ENCODE measurements at places on chromosomes 6 and 20.

DNA sequence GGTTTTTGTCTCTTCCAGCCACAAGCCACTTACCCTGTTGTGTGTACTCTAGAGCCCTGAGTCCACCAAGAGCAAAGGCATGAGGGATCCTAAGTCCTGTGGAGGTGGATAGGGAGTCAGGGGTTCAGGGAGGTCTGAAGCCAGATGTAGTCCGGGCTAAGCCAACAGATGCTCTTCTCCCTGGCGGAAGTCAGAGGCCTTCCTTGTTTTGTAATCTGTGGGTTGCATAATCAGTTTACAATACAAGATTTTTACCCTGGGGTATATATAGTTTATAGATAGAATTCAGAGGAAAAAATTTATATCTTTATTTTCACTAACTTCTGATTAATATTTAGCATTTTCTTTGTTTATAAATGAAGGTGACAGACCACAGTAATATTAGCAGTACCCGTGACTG is 9.2 kb downstream of the LAMP5 start:
- no peak for DNase-seq

- DNase-seq = no peak
Observed at GRCh38 chr20:62707921-62708521, 615 bp upstream of the NTSR1 start.

DNA sequence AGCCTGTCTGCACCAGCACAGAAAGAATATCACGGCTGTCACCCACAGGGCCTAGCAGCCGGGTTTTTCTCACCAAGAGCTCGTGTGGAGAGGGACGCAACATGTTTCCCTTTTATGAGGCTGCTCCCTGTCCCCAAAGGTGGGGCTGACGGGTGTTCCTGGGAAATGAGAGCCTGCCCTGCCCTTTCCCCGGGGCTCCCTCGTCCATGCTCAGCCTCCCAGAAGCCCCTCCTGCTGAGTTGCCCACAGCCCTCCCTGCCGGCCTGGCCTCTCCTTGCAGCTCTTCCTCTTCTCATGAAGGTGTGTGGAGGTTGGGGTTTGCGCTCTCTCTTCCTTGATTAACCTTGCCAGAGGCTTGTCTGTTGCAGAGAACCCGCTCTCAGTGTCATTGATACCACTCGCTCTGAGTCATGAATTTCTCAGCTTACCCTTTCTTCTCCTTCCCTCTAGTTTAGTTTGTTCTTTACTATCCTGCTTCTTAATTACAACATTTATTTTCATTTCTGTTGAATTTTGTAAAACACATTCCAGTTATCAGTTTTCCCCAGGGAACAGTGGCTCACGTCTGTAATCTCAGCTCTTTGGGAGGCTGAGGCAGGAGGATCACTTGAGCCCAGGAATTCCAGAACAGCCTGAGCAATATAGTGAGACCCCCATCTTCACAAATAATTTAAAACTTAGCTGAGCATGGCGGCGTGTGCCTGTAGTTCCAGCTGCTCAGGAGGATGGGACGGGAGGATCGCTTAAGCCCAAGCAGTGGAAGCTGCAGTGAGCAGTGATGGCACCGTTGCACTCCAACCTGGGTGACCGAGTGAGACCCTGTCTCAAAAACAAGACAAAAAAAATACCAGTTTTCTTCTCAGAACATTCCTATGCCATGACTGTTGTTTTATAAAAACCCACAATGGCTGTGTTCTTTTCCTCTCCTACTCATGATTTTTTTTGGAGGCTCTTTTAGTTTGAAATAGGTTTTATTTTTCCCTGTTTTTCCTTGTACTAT is 103.8 kb downstream of the TMEM242 start:
- DNase-seq = no peak

DNA sequence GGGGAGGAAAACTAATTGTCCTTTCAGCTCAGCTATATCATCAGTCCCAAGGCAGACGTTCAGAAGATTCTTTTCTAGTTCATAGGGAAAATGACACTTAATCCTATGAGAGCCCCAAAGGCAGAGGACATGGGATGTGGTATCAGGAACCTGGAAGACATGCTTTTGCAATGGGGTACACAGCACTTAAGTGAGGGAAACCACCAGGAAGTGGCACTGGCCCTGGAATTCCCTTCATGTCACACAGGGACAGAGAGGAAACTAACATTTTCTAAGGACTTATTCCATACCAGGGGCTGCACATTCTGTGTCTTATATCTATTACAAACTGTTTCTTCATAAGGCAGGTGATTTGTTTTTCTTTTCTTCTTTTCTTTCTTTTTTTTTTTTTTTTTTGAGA is 28.2 kb downstream of the VPS52 start:
- no peak for DNase-seq

DNA sequence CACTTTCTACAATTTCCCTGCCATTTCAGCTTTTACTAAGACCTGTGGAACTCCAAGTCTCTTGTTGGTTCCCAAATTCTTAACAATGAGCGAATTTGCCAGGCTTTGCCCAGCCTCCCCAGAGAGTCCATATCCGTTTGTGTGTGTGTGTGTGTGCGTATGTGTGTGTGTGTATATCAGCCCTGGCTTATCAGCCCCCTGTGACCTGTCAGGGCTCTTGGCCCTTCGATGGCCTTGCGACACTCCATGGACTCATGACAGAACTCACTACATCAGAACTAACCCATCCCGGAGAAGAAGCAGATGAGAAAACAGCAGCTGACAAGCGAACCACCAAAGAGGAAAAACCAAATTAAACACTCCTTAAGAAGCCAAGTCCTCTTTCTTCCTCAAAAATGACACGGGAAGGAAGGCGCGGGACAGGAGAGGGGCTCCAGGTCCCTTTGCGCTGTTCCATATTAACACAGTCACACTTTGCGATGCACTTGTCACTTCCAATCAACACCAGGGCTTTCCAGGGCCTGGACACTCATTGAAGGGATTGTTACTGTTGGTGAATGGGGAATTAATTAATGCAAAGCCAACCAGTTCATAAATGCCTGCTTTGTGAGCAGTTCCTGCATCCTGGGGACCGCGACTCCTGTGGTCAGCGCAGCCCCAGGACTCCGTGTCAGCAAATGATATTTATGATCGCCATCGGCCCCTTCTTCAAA is 524.0 kb downstream of the CD83 start:
- DNase-seq = no peak

GRCh38 chr6:36235862-36236261 is 34.0 kb upstream of the PNPLA1 start:
- no peak for DNase-seq

GRCh38 chr6:22471746-22472145 is 97.6 kb upstream of the HDGFL1 start:
- no peak for DNase-seq

- no peak for DNase-seq
Observed at GRCh38 chr6:4902363-4902762, 101.5 kb downstream of the RPP40 start.

DNA sequence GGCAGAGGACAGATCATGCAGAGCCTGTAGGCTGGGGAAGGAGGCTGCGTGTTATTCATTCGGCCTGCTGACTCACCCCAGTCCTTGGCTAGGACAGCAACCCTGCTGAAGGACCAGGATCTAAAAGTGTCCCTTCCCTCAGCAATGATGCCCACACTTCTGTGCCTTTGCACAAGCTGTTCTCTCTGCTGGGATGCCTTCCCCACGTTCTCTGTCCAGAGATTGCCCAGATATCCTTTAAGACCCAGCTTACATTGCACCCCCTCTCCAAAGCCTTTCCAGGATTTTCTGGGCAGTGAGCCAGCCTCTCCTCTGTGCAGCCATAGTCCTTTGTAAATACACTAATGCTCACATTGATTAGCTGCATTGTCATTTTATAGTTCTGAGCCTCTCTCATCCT is 99.3 kb upstream of the CHD6 start:
- peak; percentile 22 for DNase-seq

DNA sequence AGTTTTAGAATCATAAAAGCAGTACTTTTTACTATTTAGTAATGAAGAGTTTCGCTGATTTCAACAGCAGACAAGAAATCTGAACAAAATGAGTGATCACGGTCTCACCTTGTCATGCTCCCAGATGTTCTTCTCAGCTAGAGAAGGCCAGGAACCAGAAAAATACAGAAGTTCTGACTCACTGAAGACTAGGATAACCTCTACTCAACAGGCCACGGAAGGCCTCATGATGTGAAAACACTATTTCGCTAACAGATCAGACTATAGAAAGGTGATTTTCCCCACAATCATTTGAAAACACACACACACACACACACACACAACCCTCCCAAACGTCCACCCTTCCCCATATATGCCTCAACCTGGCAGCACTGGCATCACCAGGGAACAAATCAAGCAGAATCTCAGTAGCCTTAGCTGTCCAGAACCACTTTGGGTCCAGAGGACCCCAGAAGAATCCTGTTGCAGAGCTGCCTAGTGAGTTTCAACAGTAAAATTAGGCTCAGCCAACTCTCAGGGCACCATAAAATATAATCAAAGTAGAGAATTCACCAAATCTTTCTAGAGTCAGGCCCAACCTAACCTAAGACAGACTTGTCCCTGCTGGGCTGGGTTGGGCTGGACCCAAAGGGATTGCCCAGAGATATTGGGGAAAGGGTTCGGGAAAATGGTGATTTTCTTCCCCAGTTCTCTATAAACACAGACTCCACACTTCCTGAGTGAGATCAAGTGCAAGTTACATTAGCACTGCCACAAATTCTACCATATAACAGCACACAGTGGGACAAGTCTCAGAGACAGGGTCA is 7.9 kb downstream of the EXOC2 start:
- DNase-seq = no peak

GRCh38 chr6:83702749-83703148 is 6.2 kb downstream of the SNAP91 start:
- no peak for DNase-seq

DNA sequence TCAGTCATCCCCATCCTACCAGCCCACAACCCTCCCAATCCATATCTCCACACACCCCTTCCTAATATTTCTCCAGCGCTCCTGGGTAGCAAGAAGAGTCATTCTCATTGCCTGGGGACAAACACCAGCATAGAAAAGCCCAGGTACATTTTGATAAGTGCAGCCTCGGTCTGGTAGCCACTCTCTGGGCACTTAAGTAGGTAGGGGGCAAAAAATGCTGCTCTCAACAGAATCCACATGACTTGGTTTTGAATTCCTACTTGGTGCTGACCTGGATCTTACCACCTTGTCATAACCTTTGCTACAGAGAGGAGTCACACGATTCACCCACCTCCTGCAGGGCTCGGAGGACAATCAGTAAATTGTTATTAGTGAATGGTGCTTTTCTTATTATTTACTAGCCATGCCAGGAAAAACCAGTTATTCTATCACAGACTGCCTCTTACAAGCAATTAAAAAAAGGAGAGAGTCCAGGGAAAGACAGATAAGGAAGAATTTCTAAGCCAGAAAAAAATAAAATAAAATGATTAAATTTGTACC is 249.1 kb downstream of the LY86 start:
- DNase-seq = no peak

DNA sequence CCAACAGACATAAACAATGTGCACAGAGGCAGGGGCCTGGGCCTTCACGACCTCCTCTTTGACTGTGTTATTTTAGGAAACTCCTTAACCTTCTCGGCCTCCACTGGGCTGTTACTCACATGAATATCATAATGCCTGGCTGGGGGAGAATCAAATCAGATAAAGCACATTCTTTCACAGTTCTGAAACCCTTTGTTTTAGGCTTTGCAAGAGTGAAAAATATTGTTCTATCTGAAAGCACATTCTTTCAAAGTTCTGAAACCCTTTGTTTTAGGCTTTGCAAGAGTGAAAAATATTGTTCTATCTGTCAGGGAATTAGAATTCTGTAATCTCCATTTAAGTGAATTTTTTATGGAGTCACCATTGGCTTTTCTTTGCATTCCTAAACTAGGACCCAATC is 50.7 kb upstream of the SYNDIG1 start:
- no peak for DNase-seq

DNA sequence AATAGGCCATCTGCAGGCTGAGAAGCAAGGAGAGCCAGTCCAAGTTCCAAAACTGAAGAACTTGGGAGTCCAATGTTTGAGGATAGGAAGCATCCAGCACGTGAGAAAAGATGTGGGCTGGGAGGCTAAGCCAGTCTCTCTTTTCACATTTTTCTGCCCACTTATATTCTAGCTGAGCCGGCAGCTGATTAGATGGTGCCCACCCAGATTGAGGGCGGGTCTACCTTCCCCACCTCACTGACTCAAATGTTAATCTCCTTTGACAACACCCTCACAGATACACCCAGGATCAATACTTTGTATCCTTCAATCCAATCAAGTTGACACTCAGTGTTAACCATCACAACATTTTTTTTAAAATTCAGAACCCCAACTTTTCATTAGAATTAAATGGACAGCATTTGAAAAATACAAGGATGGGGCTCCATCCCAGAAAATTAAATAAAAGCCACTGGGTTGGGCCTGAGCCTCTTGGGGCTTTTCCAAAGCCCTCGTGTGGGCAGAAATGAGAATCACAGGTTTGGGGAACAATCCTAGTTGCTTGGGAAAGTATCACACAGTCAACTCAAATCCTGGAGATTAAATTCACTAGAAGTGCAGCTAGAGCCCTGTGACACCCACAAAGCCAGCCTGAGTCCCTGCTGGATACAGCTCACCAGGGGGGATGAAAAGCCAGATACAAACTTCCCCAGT is 2.2 kb downstream of the CLDN20 start:
- no peak for DNase-seq

GRCh38 chr20:22776369-22776768 is 192.0 kb upstream of the FOXA2 start:
- no peak for DNase-seq

DNA sequence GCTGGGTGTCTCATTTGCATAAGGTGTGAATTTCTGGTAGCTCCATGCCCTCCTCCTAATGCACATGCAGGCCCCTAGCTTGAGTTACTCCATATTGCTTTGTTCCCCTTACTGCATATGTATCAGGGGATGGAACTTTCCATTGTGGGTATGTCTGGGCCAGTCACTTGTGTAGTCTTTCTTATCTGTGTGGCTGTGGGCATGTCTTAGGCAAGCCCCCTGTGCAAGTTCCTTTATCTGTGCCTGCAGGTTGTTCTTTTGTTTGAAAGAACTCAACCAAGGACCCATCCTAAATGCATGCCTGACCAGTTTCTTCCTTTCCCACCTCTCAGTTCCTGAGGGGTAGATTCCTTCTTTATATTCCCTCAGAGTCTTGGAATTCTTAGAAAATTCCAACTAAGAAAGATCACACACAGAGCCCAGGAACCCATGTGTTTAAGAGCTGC is 23.6 kb downstream of the MBOAT1 start:
- no peak for DNase-seq

- no peak for DNase-seq
Observed at GRCh38 chr20:12413116-12413515, 495.4 kb downstream of the BTBD3 start.

- no peak for DNase-seq
Observed at GRCh38 chr6:49969605-49970004, at the start of gene DEFB113. Gene DEFB113 (minus strand): TSS chr6:49969625. CDS start chr6:49969625, 0 bp downstream.

- DNase-seq = no peak
Observed at GRCh38 chr6:147216915-147217314, 12.7 kb downstream of the STXBP5 start.

DNA sequence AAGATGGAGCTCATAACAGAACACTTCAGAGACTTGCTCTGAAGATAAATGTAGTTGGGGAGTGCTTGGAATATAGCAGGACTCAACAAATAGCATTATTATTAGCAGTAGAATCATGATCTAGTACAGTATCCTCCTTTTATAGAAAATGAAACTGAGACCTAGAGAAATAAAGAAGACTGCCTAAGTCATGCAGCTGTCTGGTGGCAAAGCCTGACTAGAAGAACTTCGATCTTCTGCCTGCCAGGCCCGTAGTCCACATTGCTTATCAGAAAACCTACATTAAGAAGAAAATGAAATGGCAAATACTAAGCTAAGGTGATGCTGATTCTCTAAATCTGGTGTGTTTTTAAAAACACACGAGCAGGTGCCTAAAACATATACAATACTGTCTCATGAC is 46.4 kb upstream of the DST start:
- no peak for DNase-seq

- no peak for DNase-seq
Observed at GRCh38 chr6:75893058-75893775, 144.2 kb downstream of the MYO6 start.

GRCh38 chr6:143596866-143597265 is 80.9 kb upstream of the PHACTR2 start:
- DNase-seq = no peak
